Vein endothelial cell (primary cell): ENCODE measurements at places on chromosomes 2 and 18. TPM values are rescaled to one million over a fixed set of nuclear protein-coding genes. Genes with fewer than 3 reads are reported as not detected.

The MAP2 gene
- 23.2 and 31.7 TPM in 2 replicates for total RNA-seq

The GMCL1 gene
- 4.9 and 5.4 TPM in 2 replicates for total RNA-seq

The WNT10A gene
- not detected in 2 replicates for total RNA-seq

The GPAT2 gene
- 12.8 and 18.3 TPM in 2 replicates for total RNA-seq
